Brain microvascular endothelial cell (primary cell): ENCODE measurements at places on chromosomes 11 and 22.

DNA sequence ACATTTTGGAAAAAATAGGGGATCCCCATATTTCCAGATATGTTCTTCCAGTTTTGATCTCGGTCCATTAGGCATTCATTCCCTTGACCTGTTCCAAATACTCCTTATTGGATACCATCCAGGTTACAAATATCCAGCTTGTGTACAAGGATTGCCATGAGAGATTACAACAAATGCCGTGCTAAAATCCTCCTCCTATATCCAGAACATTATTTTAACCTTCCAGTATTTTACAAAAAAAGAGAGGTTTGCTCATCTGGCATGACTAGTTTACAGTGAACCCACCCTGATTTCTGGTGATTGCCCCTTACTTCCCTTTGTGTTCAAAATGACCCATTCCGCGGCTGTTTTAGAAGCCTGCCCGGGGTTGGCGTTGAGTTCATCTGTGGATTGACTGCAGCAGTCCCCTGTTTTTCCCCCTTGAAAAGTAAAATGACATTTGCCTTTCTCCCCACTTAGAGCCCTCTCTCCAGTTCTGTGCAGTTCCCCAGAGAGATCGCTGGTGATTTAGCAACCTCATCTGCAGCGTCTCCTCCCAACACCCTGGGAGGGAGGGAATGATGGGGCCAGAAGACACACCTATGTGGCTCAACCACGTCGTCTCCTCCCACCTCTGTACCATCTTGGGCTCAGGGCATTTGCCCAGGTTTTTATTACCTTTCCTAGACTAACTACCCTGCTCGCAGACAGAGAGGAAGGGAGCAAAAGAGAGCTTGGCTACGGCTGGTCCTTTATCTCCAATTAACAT, 73.6 kb downstream of the DSCAML1 start:
- DNase-seq, result no peak

DNA sequence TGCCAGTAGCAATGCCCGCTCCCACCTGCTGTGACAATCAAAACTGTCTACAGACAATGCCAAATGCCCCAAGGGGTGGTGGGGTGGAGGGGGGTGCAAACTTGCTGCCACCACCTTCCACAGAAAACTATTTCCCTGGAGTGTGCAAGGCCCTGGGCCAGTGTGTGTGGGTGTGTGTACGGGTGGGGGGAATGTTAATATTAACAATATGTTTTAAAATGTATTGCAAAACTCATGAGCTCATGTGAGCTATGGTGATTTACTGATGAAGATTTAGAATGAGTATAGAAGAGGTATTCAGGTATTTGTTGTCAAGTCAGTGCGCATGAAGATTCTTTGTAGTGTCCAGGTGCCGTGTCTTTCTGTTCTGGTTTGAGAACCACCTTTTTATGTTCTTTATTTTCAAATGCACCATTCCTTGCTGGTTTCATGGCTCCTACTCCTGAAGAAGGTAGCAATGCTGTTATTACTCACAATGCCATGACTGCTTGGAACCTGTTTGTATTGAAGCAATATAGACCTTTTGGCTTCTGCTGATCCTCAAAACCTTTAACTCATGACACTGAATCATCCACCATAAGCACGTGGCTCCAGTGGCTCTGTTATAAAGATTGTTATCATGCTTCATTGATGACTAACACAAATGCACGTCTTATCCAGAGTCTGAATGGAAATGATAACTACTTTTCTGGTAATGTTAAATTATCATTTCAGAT, 29.9 kb upstream of the AQP11 start:
- peak; percentile 88 for DNase-seq

GRCh38 chr11:59144096-59144495, 1.4 kb downstream of the FAM111A start:
- no peak for DNase-seq

- peak; percentile 7 for DNase-seq
Observed at GRCh38 chr11:26522912-26523610, 49.0 kb downstream of the MUC15 start.

GRCh38 chr11:19344661-19345518, 104.1 kb upstream of the E2F8 start:
- DNase-seq, result no peak

- DNase-seq, result peak; percentile 28
Observed at GRCh38 chr11:128294671-128295050, 292.7 kb downstream of the ETS1 start.

- DNase-seq, result no peak
Observed at GRCh38 chr11:105399511-105399910, 210.4 kb upstream of the GRIA4 start.

- peak; percentile 69 for DNase-seq
Observed at GRCh38 chr11:86990515-86990914, 35.3 kb upstream of the FZD4 start.

DNA sequence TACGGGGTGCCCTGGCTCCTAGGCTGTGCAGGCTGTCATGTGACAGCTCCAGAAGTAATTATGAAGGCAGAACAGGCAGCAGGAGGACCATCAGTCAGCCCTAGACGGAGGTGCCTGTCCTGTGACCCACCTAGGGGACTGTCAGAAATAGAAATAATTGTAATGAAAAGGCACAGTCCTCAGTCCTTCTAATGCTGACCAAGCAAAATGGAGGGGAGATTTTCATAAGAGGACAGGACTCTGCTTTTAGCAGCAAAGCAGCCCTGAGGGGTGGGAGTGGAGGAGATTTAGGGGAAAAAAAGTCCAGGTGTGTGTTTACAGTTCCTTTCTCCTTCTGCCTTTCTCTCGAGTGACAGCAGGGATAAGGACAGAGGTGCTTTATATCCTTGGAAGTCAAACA, 108.3 kb upstream of the KIRREL3 start:
- DNase-seq, result no peak

DNA sequence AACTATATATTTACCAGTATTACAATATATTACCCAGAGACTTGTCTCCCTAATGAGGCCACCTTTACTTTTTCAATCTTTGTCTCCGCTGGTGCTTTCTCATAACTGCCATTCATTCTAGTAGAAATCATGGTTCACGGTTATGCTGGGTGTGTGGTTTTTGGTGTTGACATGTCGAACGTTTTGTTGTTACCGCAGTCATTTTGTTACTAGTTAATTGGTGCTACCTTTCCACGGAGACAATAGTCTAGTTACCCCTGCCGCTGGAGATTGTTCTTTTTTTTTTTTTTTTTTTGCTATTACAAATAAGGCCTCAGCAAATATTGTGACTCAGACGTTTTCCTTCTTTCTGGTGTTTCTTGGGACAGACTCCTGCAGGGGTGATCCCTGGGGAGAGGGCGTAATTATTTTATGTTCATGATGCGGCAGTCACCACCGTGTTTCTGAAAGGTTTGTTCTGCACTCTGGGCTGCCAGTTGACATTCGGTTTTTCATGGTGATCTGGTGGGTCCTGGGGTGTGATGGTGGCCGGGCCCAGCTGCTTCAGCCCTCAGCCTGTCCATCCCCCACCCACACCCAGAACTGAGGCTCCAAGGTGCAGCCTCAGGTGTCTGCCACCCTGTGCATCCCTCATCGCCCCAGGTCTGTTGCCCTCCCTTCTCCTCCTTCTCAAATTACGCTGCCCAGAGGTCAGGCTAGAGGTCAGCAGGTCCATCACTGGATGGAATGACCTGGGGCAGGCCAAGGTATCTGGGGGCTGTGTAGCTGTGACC, 28.6 kb downstream of the LRP5 start:
- no peak for DNase-seq

- DNase-seq, result peak; percentile 32
Observed at GRCh38 chr11:60500276-60500910, 7.8 kb downstream of the MS4A12 start.

- DNase-seq, result no peak
Observed at GRCh38 chr22:50710221-50710620, 27.8 kb upstream of the ACR start.

- peak; percentile 21 for DNase-seq
Observed at GRCh38 chr22:19287076-19287707, 4.3 kb downstream of the CLTCL1 start.

- DNase-seq, result peak; percentile 59
Observed at GRCh38 chr11:116984186-116984585, 114.0 kb downstream of the SIK3 start.

GRCh38 chr22:32862936-32863661, 61.6 kb downstream of the TIMP3 start:
- DNase-seq, result no peak

- DNase-seq, result no peak
Observed at GRCh38 chr11:13318498-13319295, 41.1 kb downstream of the BMAL1 start.

GRCh38 chr22:37050913-37051312, 629 bp upstream of the KCTD17 start:
- no peak for DNase-seq

DNA sequence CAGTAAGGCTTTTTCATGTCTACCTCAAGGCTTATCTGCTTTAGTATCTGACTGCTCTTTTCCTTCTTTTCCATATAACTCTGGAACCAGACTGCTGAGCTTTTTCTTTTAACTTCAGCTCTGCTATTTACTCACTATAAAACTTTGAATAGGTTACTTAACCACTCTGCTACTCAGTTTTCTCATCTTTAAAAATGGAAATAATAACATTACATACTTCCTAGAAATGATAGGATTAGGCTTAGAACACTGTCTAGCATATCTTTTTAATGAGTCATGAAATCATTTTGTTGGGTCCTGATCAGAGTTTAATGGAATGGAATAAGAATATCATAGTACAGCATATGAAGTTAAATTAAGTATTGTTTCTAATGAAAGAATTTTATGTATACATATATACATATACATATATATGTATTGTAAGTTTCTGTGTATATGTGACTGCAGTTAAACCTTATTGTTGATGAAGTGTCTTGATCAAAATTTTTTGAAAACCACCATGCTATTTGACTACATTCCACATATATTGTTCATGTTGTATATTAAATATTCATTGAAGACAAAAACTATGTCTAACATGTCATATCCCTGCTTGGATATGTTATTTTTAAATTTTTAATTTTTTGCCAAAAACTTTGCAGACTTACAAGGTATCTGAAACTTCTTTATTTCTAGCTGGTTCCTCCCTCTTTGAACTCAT, 120.2 kb downstream of the METTL15 start:
- no peak for DNase-seq
